Activated CD4-positive, alpha-beta T cell treated with anti-CD3 and anti-CD28 coated beads, Interleukin-2, Interleukin-6, amounts not matched to agents 100 ng/mL and 50 ng/mL, durations not matched to agents 16 hours and 8 hours (primary cell): ENCODE measurements at places on chromosomes 4 and X.
A peak's percentile ranks its signal among the peaks of the same experiment; 100 is the strongest.

DNA sequence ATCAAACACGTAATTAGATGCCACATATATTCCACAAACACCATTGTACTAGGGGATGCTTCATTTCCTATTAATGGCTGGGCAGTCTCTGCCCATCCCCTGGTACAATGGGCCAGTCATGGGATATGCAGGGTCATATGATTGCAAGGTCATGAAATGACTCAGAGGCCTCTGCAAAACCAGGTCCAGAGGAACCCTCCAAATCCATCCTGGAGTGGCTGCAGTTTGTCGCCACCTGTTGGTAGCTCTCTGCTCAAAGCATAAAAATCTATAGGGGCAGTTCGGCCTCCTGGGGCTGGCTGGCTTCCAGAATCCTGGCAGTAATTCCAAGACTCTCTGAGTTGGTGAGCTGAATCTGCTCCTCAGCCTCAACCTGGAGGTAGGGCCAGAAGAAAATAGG lies 22.9 kb upstream of the PUDP start:
- peak; percentile 53 for DNase-seq

- no peak for DNase-seq
Observed at GRCh38 chr4:101282076-101282844, 65.1 kb downstream of the PPP3CA start.

- no peak for DNase-seq
Observed at GRCh38 chr4:167688660-167689142, 403.6 kb upstream of the ANXA10 start.

DNA sequence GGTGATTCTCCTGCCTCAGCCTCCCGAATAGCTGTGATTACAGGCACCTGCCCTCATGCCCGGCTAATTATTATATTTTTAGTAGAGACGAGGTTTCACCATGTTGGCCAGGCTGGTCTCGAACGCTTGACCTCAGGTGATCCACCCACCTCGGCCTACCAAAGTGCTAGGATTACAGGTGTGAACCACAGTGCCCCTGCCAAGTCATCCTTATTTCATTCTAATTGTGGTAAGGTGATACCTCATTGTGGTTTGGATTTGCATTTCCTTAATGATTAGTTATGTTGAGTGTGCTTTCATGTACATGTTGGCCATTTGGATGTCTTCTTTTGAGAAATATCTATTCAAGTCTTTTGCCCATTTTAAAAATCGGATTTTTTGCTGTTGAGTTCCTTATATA lies 93.0 kb downstream of the USP9X start:
- DNase-seq: no peak

- no peak for DNase-seq
Observed at GRCh38 chrX:44731160-44731559, 112.7 kb upstream of the DUSP21 start.

DNA sequence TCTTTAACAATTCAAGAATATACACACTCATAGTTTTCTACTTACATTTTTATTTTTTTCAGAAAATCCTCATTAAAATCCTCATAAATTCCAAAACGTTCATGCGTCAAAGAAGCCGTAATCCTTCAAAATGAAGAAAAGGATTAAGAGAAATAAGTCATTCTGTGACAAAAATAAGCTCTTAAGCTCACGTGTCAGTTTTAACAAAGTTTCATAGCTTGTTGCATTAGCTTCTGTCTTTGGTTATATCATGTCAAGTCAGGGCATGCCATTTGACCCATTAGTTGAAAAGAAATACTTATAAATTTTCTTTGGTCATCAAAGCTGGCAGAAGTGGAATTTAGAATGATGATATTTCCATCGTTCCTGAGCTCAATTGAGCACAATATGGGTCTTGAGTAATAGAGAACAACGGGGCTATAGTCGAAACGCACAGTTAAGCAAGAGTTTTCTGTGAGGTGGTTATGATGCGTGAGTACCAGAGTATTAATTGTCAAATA lies 185.2 kb upstream of the CTSO start:
- no peak for DNase-seq

GRCh38 chr4:97238956-97239666 lies 904.2 kb downstream of the STPG2 start:
- no peak for DNase-seq
